BE2C (cell line): ENCODE measurements at places on chromosomes 7 and 10.

- no peak for DNase-seq
Observed at GRCh38 chr7:22565315-22565811, 65.4 kb upstream of the STEAP1B start.

DNA sequence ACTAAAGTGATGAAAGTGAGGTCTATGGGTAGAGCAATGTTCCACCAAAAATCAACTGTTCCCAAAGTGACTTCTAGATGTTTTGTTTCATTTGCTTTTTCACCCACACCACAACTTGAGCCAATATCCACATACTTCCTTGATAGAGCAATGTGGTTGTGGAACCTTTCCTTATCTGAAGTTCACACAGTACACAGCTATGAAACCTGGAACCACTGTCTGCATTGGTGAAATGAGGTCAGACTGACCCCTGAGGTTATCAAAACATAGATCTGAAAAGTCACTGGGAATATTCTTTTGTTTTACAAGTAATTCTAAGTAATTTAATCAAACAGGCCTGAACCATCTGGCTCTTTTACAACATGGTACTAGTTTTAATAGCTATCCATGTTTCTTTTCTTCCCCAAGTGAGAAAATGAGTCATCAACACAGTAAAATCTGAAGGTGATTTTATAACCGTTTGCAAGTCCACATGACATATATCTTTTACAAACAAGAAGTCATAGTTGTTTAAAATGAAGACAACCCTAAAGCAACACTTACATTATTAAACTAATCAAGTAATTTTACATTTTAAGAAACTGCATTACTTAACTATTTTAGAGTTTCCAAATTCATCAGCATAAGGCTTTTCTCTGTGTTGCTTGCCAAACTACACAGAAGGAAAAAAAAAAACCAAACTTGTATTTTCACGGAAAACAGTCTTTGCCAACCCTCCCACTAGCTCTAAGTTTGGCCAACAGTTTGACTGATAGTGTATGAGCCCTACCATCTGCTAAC lies 80.3 kb downstream of the LRRC17 start:
- DNase-seq: no peak

DNA sequence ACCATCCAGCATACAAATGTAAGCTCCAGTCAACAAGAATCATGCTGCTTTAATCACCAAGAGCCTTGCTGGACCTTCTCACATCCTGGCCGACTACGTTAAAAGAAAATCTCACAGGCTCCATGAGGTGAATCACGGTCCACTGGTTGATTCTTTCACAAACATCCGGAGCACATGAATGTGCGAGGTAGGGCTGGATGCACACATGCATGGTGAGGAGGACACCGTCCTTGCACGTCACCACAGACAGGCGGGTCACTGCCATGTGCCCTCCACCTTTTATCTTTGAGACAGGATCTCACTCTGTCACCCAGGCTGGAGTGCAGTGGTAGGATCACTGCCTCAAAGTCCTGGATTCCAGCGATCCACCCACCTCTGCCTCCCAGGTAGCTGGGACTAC lies 265.1 kb downstream of the PARD3 start:
- DNase-seq: no peak

DNA sequence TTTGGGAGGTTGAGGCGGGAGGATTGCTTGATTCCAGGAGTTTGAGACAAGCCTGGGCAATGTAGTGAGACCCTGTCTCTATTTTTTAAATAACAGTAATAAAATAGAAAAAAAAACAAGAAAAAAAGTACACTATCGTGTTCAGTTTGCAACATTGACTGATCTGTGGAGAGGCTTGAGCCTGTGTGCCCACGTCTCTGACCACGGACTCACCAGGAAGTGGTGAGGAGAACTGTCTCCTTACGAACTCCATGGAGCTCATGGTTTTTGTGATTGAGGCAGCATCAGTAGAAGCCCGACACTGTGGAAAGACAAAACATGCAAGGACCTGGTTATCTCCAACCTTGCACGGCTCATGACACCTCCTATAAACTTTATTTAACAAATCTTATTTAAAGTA lies 23.9 kb upstream of the DNAJB6 start:
- DNase-seq: no peak

- no peak for DNase-seq
Observed at GRCh38 chr10:5691786-5692185, 7.1 kb downstream of the TASOR2 start.

- no peak for DNase-seq
Observed at GRCh38 chr7:112381311-112382091, 68.8 kb upstream of the IFRD1 start.

GRCh38 chr7:51315393-51316261 lies 982 bp downstream of the COBL start:
- DNase-seq: no peak

DNA sequence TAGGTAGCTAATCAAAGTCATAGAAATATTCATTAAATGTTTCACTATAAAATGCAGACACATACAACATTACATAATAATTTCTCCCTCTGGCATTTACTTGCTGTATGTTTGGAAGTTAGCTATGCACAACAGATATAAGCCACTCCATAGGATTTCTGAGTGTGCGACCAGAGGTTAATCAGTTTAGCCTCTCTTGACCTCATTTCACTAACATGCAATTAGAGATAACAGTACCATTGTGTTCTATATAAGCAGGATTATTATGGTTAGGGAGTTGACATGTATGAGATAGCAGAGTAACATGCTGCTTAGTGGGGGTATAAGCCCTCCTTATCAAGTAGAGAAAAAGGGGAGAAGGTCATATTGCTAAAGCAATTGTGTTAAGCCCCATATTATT lies 26.4 kb downstream of the GLUD1 start:
- DNase-seq: no peak
